Activated T-cell treated with anti-CD3 and anti-CD28 coated beads, Interleukin-2, amount 50 U/mL, for 72 hours (primary cell): ENCODE measurements at places on chromosomes 7 and 10. TPM values are rescaled to one million over a fixed set of nuclear protein-coding genes. Genes with fewer than 3 reads are reported as not detected.

- no peak for DNase-seq
- no peak overlapping the region for H3K4me3 ChIP-seq
- H3K27me3 ChIP-seq: no peaks in the 10 kb centered on the region
These were observed 40.3 kb upstream of the ARID5B start for GRCh38 chr10:61860964-61861758.

CUTC gene
- 29.4 TPM for total RNA-seq

C10orf62 gene
- total RNA-seq: not detected

CLCN1 gene
- total RNA-seq: 0.09 TPM

DNA sequence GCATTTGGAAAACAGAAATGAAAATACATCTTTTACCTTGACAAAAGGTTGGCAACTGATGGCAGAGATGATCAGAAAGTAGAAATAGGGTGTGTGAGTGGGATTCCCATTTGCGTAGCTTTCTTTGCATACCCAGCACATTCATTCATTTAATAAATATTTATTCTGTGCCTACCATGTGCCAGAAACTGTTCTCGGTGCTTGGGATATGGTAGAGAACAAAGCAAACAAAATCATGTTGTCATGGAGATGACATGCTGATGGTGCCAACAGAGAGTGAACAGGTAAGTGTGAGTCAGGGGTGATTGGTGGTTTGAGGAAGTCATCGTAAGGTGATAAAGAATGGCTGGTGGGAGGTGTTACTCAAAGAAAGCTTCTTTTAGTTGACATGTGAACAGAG, 45.4 kb downstream of the CACNB2 start:
- no peak for DNase-seq
- H3K4me1 ChIP-seq: no peaks in the 10 kb centered on the region
- no peak overlapping the region for H3K4me3 ChIP-seq
- H3K36me3 ChIP-seq: no peaks in the 10 kb centered on the region
- no peaks in the 10 kb centered on the region for H3K27me3 ChIP-seq

GPR37 gene
- not detected for total RNA-seq

DNA sequence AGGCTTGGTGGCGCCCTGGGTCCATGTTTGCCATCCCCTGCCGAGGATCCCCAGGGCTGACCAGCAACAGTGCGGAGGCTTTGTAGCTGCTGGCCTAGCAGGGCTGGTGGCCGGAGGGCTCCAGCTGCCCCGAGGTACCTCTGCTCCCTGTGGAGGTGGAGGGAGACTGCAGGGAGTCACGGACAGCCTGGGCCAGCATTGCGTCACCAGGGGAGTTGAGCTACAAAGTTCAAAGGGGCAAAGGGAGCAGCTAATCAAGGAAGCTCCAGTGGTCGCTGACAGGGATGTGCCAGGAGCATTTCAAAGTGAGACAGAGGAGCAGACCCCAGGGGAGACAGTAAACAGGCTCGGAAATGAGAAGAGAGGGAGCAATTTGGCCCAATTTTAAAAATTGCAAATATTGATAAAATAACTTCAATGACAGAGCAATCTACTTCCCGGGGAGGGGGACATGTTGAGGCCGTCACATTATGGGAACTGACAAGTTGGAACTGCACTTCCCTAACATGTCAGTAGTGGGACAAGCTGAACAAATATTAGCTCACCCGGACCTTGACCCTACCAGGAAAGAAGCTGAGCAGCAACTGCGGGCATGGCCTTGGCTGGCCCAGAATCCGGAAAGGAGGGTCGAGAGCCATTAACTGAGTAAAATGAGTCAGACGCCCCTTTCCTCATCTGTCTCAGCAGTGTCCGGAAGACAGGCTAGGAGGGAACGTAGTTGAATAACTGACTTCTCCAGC, 39.4 kb downstream of the BTBD16 start:
- no peaks in the 10 kb centered on the region for H3K4me1 ChIP-seq
- no peak overlapping the region for H3K27ac ChIP-seq
- no peak for DNase-seq
- H3K27me3 ChIP-seq: peaks cover 29% of the 10 kb centered on the region
- H3K36me3 ChIP-seq: no peaks in the 10 kb centered on the region

ZKSCAN1 gene
- total RNA-seq: 78.2 TPM

- no peak overlapping the region for H3K27ac ChIP-seq
- no peak for DNase-seq
- H3K4me3 ChIP-seq: no peak overlapping the region
- peaks cover 1% of the 10 kb centered on the region for H3K36me3 ChIP-seq
- H3K4me1 ChIP-seq: no peaks in the 10 kb centered on the region
These were observed 33.3 kb upstream of the PTPRN2 start for GRCh38 chr7:158620839-158621441.
